ENCODE measurements at places on chromosomes 7 and 10.
A peak's percentile ranks its signal among the peaks of the same experiment; 100 is the strongest.

- no peak for DNase-seq
Observed at GRCh38 chr7:17195576-17195975, 102.9 kb upstream of the AHR start.

- DNase-seq, result no peak
Observed at GRCh38 chr7:116135306-116135705, 75.0 kb upstream of the TES start.

DNA sequence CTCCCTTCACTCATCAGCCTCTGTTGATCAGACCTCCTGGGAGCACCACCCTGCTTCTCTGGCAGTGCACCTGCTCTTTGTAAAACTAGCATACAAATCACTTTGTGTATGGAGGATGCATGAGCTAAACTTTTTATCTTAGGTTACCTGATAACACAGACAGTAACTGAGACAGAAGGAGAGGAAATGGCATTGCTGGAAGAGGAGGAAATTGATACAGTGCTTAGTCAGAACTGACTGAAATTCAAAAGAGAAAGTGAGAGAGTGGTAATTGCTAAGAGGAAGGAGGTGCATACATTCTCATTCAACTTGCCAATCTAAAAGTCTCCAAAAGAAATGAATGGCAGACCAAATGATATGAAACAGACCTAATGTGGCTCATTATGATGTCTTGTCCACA is 1120.7 kb downstream of the GATA3 start:
- DNase-seq, result no peak

DNA sequence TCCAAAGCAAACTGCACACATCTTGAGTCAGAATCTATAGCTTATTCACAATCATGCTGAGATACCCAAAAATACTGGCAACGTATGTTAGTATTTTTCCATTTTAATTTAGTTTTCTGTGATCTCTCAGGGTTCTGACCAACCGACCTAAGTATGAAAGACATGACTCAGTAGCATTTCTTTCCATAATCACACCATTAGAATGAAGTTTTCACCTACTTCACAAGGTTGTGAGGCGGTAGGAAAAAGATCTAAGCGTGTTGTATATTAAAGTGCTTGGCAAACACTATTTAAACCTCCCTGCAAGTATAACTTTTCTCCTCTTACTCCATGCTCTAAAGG is 49.1 kb downstream of the PLCE1 start:
- no peak for DNase-seq

- peak; percentile 64 for DNase-seq
Observed at GRCh38 chr10:95756041-95756761, at the start of gene ENTPD1. Gene ENTPD1 (plus strand): TSS chr10:95756163. CDS start chr10:95756240, 77 bp downstream.

GRCh38 chr10:125006188-125006680 is 64.3 kb downstream of the ZRANB1 start:
- no peak for DNase-seq

- DNase-seq, result no peak
Observed at GRCh38 chr7:147569116-147569913, 1021.3 kb upstream of the C7orf33 start.

DNA sequence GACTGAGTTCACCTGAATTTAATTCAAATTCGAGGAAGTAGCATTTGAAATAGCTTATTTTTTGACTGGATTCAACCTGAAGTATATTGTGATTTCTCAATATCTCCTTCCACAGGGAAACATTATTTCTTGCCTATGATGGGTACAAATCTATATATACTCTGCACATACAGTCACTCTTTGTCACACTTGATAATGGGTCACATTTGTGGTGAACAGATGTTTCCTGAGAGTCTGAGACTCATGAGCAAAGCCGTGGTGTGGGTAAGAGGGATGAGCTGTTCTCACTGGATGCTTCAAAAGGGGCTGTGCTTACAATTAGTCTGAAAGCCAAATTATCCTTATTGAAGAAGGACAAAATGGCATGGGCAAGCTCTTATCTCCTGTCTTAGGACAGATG is 18.0 kb upstream of the TBXAS1 start:
- DNase-seq, result no peak

DNA sequence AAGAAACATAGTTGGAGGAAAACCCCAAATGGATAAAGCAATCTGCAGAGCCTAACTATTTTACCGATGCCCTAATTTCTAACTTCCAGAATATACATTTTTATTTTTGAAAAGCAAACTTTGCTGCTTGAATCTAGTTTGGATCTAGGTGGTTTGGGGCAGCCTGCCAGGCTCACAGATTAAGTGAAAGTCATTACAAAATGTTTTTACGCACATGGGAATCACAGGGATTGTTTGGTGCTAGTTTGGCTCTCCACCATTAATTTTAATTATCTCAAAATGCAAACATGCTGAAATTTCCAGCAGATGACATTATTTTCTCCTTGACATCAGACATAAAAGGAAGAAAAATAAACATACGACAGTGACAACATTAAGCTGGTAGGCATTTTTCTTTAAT is 166.7 kb upstream of the INHBA start:
- DNase-seq, result peak; percentile 56

- DNase-seq, result peak; percentile 91
Observed at GRCh38 chr7:40331915-40332314, 197.1 kb downstream of the SUGCT start.

DNA sequence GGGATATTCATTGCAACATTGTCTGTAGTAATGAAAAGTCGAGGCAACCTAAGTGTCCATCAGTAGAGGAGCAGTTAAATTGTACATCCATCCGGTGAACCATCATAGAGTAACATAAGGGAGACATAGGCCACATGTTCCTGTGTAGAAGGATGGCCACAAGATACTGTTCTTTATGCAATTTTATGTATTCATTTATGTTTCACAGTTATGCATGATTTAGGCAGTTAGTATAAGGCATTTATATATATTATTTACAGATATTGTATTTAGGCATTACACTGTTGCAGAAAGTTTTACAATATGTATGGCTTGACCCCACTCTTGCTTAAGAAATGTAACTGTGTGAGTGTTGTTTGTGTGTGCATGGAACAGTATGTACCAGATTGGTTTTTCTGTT is 36.0 kb upstream of the CDH23 start:
- DNase-seq, result no peak

- no peak for DNase-seq
Observed at GRCh38 chr7:107291434-107291833, 122.6 kb downstream of the HBP1 start.

DNA sequence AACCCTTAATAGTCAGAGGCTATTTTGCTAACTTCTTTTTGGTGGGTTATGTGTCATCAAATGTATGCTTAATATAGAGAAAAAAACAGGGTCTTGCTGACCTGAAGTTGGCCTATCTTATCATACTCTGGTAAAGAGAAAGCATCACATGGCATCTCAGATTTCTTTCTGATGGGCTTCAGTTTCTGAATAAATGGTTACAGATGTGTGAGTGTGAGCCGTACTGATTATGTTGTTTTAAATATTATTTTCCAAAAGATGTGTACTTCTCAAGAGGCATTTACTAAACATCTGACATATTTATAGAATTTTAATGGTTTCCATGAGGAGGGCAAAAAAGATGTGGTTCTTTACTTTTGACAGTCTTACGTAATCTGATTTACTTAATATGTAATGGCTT is 28.4 kb downstream of the BBS9 start:
- DNase-seq, result peak; percentile 7

- DNase-seq, result no peak
Observed at GRCh38 chr10:19705250-19705649, 111.0 kb upstream of the PLXDC2 start.

GRCh38 chr10:75401569-75402485 is at the start of gene ZNF503:
Gene ZNF503 (minus strand): TSS chr10:75401764. CDS start chr10:75401419, 345 bp downstream.
- peak; percentile 98 for DNase-seq

GRCh38 chr10:97858001-97858439 is 8.4 kb downstream of the GOLGA7B start:
- no peak for DNase-seq

DNA sequence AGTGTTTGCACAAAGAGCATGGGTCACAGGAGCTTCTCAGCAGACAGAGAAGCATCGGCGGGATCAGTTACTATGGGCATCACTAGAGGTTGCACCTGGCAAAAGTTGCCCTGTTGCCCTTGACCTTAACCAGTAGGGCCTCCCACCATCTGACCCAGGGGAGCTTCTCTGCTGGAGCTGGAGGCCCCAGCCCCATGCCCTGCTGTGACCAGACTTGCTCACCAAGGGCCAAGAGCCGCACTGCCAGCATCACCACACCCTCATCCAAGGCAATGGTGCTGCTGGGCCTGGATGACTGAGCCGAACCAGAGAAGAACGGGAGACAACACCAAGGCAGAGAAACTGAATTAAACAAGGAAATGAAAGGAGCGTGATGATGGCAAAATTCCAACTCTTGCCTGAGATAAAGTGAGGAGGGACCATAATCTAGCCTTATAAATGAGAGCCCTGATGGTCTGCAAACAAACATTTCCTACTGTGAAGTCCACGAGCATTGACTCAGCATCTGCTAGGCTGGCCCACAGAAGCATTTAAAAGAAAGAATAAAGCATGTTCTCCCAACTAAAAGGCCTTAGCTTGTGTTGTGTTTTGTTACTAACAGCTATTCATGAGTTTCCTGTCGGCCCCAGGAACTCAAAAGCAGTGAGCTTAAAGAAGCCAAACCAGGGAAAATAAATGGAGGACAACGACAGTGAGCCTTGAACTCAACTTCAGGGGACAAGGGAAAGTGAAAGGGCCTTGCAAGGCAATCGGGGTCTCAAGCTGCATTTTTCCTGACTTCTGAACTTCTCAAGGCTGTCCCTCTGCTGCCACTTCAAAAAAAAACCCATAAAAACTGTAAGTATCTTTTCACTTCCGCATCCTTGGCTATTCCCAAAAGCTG is 60.4 kb downstream of the AFAP1L2 start:
- no peak for DNase-seq

DNA sequence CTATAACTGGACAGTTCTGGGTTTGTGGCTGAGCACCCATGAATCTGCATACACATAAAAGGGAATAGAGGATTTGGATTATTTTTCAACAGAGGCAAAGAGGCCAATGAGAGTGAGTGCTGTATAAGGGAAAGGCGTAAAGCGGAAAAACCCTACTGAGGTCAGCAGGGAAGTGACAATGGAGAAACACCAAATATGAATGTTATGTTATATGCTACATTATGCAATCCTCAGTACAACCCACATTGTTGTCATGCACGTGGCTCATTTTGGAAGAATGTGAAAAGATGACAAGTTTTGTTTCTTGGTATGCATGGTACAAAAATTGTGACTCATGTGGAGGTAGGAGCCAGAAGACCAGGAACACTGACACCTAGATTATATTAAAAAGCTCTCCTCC is 113.6 kb upstream of the AMPH start:
- peak; percentile 75 for DNase-seq

GRCh38 chr7:127997226-127997922 is 33.9 kb downstream of the LRRC4 start:
- DNase-seq, result peak; percentile 68

- DNase-seq, result peak; percentile 25
Observed at GRCh38 chr7:37833107-37833817, 15.1 kb upstream of the NME8 start.

DNA sequence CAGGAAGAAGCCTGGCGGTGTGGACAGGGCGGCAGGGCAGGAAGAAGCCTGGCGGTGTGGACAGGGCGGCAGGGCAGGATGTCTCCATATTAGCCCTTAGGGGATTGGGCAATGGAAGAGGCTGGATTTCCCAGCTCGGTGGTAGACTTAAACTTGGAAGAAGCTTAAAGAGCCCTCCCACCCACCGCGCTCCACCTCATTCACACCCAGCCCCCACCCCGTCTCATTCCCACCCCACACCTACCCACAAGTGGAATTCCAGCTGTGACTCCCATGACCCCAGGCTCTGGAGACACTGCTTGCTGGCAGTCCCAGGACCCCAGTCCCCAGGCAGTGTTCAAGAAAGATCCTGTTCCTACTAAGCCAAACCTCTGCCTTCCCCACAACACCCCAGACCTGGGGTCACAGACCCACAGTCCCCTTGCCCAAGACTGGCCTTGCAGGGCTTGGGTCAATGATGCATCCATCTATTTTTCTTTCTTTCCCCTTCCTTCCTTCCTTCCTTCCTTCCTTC is 34.0 kb downstream of the SPDYE6 start:
- DNase-seq, result no peak

GRCh38 chr7:26275213-26275612 is 16.4 kb upstream of the SNX10 start:
- no peak for DNase-seq

DNA sequence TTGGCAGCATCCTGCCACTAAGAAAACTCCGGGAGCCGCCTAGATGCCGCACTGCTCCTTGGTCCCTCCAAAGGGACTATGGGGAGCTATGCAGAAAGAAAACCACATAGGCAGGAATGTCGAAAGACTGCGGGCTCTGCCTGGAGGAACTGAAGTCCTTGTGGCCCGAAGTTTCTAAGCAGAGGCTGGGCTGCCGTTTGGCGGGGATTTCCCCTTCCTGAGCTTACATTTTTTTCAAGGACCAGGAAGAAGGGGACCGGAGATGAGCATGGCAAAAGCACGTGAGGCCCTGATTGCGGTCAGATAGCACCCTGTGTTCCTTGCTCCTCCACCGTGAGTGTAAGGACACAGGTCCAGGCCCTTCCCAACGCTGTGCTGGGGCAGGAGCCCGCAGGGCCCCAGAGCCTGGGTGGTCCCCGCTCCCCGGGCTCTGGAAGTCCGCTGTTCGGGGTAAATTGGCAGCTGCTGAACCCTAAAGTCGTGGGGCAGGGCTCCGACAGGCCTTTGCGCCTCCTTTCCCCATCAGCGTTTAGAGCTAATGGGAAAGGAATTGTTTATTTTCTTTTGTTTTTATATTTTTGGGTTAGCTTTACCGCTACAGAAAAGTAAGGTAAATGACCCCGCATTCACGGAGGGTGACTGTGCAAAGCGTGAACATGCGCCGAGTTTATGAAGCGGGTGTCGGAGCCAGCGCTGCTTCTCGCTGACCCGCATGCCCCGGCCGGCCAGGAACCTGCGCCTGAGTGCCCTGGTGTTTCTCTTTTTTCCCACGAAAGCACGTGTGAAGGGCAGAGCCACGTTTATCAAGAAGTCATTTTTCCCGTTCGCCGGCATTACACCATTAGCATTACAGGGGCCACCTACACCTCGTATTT is 356.5 kb upstream of the ZNF32 start:
- DNase-seq, result no peak

GRCh38 chr10:72074574-72075375 is 13.6 kb downstream of the SPOCK2 start:
- no peak for DNase-seq

Data from EH (cell line).